ENCODE measurements at places on chromosomes 6 and 20. TPM values are rescaled to one million over a fixed set of nuclear protein-coding genes. Genes with fewer than 3 reads are reported as not detected.

DNA sequence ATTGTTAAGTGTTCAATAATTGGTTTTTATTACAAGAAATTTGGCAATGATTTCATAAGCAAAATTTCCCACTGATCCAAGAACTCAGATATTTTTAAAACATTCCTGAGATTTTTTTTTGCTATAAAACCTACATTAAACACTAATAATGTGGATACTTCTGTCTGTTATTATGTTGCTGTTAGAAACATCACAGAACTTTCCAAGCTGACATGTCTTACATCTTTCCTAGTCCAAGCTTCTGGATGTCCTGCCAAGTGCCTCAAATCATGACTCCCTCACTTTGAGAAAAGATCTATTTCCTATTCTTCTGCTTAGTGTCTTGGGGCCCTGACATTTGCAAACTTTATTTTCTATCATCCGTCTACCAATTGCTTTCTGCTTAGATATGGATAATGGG, 110.8 kb downstream of the RFPL4B start:
- no peaks in the 10 kb centered on the region for H3K36me3 ChIP-seq
- no peaks in the 10 kb centered on the region for H3K27me3 ChIP-seq
- no peaks in the 10 kb centered on the region for H3K4me1 ChIP-seq
- H3K4me3 ChIP-seq: no peak overlapping the region
- DNase-seq: no peak
- H3K27ac ChIP-seq: no peak overlapping the region

- no peak for DNase-seq
- H3K27me3 ChIP-seq: no peaks in the 10 kb centered on the region
- H3K27ac ChIP-seq: no peak overlapping the region
- peaks cover 5% of the 10 kb centered on the region for H3K4me1 ChIP-seq
- H3K36me3 ChIP-seq: no peaks in the 10 kb centered on the region
- H3K4me3 ChIP-seq: no peak overlapping the region
Observed at GRCh38 chr6:53320964-53321363, 27.8 kb downstream of the ELOVL5 start.

DNA sequence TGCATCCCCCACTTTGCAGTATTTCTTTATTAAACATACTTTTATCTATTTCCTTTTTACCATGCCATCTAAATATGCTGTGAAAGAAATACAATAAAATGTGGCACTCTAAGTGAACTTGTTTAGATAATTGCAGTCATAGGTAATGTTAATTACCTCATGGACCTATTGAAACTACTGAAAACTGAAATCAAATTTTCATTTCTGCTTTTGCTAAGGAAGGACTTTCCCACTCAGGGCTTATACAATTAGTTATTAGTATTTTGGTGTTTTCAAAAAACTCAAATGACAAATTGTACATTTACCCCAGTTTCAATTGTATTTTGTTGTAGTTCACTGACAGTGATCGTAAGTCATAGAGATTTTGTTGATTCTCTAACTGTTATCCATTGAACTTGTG, 88.4 kb downstream of the ID4 start:
- H3K27ac ChIP-seq: no peak overlapping the region
- H3K4me1 ChIP-seq: no peaks in the 10 kb centered on the region
- H3K27me3 ChIP-seq: no peaks in the 10 kb centered on the region
- H3K36me3 ChIP-seq: no peaks in the 10 kb centered on the region

GRCh38 chr6:109336221-109336961, 45.9 kb downstream of the CD164 start:
- no peaks in the 10 kb centered on the region for H3K36me3 ChIP-seq
- no peak overlapping the region for H3K4me3 ChIP-seq
- H3K27me3 ChIP-seq: no peaks in the 10 kb centered on the region
- H3K27ac ChIP-seq: no peak overlapping the region

RAD21L1 gene
- total RNA-seq: not detected

SNRNP48 gene
- 12.3 TPM for total RNA-seq

- H3K27ac ChIP-seq: no peak overlapping the region
- no peaks in the 10 kb centered on the region for H3K27me3 ChIP-seq
- no peak for DNase-seq
- no peak overlapping the region for H3K4me3 ChIP-seq
Observed at GRCh38 chr6:117404548-117404947, 21.2 kb downstream of the ROS1 start.

RBBP8NL gene
- total RNA-seq: not detected

GRCh38 chr6:169650241-169650958, 51.4 kb downstream of the WDR27 start:
- DNase-seq: no peak
- no peak overlapping the region for H3K27ac ChIP-seq
- H3K36me3 ChIP-seq: no peaks in the 10 kb centered on the region
- H3K4me1 ChIP-seq: peaks cover 3% of the 10 kb centered on the region
- H3K4me3 ChIP-seq: no peak overlapping the region

DYNLT2 gene
- total RNA-seq: 3.9 TPM

- H3K36me3 ChIP-seq: no peaks in the 10 kb centered on the region
- no peak for DNase-seq
- no peak overlapping the region for H3K4me3 ChIP-seq
- no peaks in the 10 kb centered on the region for H3K27me3 ChIP-seq
Observed at GRCh38 chr6:108565091-108565766, 4.5 kb downstream of the FOXO3 start.

RFX6 gene
- total RNA-seq: not detected

GRCh38 chr20:17794400-17794799, 94.6 kb downstream of the BANF2 start:
- DNase-seq: no peak
- no peaks in the 10 kb centered on the region for H3K36me3 ChIP-seq
- H3K27me3 ChIP-seq: no peaks in the 10 kb centered on the region
- no peak overlapping the region for H3K27ac ChIP-seq
- H3K4me3 ChIP-seq: no peak overlapping the region

WFDC5 gene
- total RNA-seq: not detected

- H3K36me3 ChIP-seq: no peaks in the 10 kb centered on the region
- no peak overlapping the region for H3K4me3 ChIP-seq
- no peaks in the 10 kb centered on the region for H3K27me3 ChIP-seq
- H3K27ac ChIP-seq: no peak overlapping the region
Observed at GRCh38 chr6:90088009-90088408, 193.7 kb downstream of the GJA10 start.

DNA sequence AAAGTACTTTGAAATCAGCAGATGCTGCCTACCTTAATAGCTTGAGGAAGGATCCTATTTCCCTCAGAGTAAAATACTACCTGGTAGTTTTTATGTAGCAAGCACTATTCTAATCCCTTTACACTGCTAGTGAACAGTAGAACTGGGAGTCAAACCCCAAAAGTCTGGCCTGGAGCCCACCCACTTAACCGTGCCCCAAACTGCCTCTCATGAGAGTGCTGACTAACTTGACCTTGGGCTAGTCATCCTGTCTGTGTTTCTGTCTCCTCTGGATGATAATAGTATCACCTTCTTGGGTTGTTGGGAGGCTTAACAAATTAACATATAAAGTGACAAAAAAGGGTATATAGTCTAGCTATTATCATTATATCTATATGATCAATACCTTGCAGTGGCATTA, 140.5 kb downstream of the RCAN2 start:
- DNase-seq: no peak
- H3K36me3 ChIP-seq: no peaks in the 10 kb centered on the region
- H3K4me3 ChIP-seq: no peak overlapping the region
- no peaks in the 10 kb centered on the region for H3K27me3 ChIP-seq

- H3K27ac ChIP-seq: no peak overlapping the region
- DNase-seq: no peak
- no peaks in the 10 kb centered on the region for H3K27me3 ChIP-seq
- H3K4me1 ChIP-seq: no peaks in the 10 kb centered on the region
Observed at GRCh38 chr6:5184218-5184617, 76.5 kb downstream of the LYRM4 start.

TCF19 gene
- 9.9 TPM for total RNA-seq

GRCh38 chr20:51184289-51184688, 161.4 kb upstream of the KCNG1 start:
- no peak overlapping the region for H3K4me3 ChIP-seq
- H3K36me3 ChIP-seq: no peaks in the 10 kb centered on the region
- H3K4me1 ChIP-seq: no peaks in the 10 kb centered on the region
- H3K27me3 ChIP-seq: no peaks in the 10 kb centered on the region
- no peak for DNase-seq

HLA-DQA1 gene
- total RNA-seq: 20.7 TPM

GRCh38 chr20:43529051-43529450, 21.6 kb downstream of the L3MBTL1 start:
- H3K36me3 ChIP-seq: no peaks in the 10 kb centered on the region
- H3K4me3 ChIP-seq: no peak overlapping the region
- no peaks in the 10 kb centered on the region for H3K4me1 ChIP-seq

DNA sequence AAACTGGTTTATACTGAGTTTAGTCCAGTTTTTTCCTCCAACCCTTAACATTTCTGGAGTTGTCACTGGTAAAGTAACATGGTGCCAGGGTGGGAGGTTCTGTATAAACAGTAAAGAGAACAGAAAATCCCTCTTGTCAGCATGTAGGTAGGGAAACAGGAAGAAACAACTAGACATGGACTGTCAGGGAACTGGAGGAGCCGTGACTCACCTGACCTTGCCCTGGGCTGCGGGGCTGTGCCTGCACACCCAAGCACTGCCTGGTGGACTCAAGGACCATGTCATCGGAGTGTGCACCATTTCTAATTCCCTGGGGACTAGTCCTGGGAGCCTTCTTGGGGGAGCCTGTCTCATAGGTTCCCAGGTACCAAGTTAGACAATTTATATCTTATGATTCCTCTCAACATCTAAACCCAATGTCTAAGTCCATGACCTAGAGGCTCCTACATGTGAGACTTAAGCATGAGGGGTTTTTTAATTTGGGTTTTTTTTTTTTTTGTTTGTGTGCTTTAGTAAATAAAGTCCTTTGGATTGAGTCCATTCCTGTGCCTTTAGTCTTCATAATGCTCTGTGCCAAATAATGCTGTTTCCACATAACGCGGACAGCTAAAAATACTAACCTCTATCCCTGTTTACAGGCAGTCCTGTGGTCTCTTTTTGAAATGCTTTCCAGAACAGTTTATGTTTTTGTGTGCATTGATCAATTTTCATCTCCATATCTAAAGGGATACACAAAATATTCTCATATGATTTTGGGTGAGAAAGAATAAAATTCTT, 136.9 kb upstream of the SUPT3H start:
- no peaks in the 10 kb centered on the region for H3K4me1 ChIP-seq
- no peak overlapping the region for H3K4me3 ChIP-seq
- H3K27ac ChIP-seq: no peak overlapping the region
- H3K36me3 ChIP-seq: no peaks in the 10 kb centered on the region

DNA sequence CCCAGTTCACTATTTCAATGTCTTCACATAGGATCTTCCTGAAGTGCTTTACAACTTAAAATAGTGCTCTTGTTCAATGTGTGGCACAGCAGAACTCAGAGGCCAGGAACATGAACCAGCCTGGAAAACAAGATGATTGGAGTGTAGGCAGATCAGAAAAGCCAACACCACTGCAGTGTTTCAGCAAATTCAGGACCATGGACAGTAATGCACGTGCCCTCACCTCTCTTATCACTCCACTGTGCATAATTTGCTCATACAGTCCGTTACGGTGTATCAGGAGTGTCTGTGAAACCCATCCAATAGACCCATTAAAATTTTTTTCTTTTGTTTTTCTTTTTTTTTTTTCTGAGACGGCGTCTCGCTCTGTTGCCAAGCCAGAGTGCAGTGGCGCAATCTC, 27.6 kb upstream of the HACE1 start:
- no peak overlapping the region for H3K4me3 ChIP-seq
- H3K27me3 ChIP-seq: no peaks in the 10 kb centered on the region
- H3K36me3 ChIP-seq: no peaks in the 10 kb centered on the region
- no peaks in the 10 kb centered on the region for H3K4me1 ChIP-seq
- H3K27ac ChIP-seq: no peak overlapping the region

DNA sequence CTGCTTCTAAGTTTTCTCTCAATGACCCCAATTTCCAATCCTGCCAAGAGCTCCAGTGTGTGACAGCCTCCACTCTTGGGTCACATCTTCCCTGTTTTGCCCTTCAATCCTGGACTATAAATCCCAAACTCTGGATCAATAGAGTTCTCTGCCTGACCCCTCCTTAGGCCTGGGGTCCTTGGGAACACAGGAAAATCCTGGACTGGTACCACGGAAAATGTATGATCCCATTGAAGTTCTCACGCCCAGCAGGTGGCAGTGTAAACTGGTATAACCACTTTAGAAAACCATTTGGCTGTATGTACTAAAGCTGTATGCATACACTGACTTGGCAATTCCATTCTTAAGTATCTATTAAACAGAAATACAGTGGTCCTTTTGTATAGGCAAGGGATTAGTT, 98.0 kb downstream of the SNAP25 start:
- no peak overlapping the region for H3K4me3 ChIP-seq
- peaks cover 10% of the 10 kb centered on the region for H3K4me1 ChIP-seq
- no peaks in the 10 kb centered on the region for H3K27me3 ChIP-seq

- H3K4me1 ChIP-seq: no peaks in the 10 kb centered on the region
- no peaks in the 10 kb centered on the region for H3K36me3 ChIP-seq
Observed at GRCh38 chr6:25866011-25866410, 8.0 kb downstream of the SLC17A3 start.

ZSCAN31 gene
- total RNA-seq: 14.1 TPM

Data from ovary (tissue), 10 donors.